Stimulated activated CD8-positive, alpha-beta memory T cell treated with anti-CD3 and anti-CD28 coated beads, Interleukin-2, amount 100 ng/mL, for 1 hour (primary cell): ENCODE measurements at places on chromosomes 4 and X.
A peak's percentile ranks its signal among the peaks of the same experiment; 100 is the strongest.

DNA sequence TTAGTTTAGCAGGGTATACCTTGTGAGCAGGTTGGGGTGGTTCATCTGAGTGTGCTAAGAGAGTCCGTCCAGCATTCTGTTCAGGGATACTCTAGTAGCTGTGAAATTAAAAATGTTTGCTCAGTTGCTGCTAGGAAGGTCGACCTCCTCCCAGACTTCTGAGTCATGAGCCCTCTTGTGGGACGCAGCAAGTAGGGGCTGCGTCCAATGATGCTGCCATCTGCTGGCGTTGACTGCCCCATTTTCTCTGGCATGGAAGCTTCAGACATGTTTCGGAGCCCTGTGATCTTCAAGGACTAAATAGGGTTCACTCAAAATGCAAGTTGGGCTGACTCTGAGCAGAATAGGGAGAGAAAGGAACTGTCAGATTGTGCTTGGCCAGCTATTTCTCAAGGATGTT is 201.0 kb upstream of the ARSJ start:
- peak; percentile 4 for DNase-seq

- no peak for DNase-seq
These were observed 37.6 kb downstream of the PGRMC2 start for GRCh38 chr4:128249787-128250668.

DNA sequence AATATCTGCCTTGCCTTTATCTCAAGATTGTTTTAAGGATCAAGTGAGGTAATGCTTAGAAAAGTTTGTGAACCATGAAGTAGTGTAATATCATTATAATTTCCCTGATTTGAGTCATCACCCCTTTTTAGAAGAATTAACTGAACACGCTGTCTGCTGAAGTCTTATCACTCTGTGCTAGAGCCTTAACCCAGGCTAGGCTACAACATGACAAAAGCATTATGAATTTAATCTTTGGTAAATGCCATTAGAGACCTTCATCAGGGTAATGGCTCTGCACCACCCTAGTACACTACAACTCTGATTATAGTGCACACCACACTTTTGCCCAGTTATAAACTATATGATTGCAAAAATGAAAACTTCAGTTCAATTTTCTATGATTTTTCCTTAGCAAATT is 118.3 kb downstream of the ADGRL3 start:
- DNase-seq: no peak

DNA sequence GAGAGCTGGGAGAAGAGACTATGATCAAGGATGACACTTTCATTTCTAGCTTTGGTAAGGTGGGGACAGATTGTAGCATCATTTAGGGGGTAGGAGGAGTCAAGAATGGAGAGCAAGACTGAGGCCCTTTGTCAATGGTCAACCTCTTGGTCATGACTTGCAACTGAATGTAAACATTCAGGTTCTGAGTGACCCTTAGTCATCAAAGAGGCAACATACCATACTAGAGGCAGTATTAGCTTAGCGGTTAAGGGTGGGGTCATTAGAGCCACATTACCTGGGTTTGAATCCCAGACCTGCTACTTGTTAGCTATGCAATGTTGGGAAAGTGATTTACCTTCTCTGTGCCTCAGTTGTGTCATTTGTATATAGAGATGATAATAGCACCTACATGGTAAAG is 76.5 kb downstream of the MED28 start:
- DNase-seq: no peak

GRCh38 chrX:153530411-153531129 is 13.1 kb downstream of the ATP2B3 start:
- no peak for DNase-seq

DNA sequence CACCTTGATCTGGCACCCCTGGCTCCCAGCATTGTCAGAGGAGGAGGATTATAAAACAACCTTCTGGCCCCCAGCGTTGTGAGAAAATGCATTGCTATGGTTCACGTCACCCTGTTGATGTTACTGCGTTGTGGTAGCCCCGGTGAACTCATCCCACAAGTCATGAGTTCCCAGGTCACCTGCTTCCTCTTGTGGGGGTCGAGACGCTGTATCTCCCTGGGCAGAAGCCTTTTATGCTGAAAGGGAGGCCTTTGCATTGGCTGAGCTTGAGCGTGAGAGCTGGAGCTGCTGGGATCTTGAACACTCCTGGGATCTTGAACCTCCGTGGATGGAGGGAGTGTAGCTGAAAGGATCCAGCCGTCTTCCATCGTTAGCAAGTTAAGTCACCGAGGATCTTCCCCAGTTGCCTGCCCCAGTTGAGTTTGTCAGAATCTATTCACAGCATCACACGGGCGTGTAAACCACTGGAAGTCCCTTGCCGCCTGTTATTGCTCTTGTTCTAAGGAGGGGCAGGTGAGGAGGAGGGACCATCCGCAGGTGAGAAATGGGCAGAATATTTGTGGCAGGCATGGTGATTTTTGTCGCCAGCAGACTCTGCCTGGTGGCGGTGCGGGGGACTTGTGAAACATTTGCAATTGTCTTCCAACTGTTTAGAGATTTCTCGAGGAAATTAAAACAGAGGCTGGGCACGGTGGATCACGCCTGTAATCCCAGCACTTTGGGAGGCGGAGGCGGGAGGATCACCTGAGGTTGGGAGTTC is 299.9 kb downstream of the ASMT start:
- DNase-seq: no peak

GRCh38 chr4:89254847-89255246 is 52.8 kb downstream of the GPRIN3 start:
- no peak for DNase-seq

DNA sequence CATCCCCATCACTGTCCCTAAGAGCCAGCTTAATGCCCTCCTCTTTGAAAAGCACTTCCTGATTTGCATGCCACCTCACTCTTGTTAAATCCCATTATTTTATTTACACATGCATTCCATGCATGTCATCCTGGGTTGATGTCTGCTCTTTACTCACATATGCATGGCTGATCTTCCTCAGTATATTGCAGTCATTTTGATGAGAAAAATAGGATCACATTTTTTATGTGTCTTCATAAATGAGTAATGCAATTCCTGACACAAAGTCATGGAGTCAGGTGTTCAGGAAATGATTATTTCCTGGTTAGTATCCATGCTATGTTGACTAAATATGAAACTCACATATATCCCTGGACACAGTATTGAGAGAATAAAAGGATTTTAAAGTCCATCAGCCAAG is 204.7 kb downstream of the SLIT2 start:
- no peak for DNase-seq

- no peak for DNase-seq
These were observed 57.1 kb upstream of the EFHC2 start for GRCh38 chrX:44400588-44400987.

DNA sequence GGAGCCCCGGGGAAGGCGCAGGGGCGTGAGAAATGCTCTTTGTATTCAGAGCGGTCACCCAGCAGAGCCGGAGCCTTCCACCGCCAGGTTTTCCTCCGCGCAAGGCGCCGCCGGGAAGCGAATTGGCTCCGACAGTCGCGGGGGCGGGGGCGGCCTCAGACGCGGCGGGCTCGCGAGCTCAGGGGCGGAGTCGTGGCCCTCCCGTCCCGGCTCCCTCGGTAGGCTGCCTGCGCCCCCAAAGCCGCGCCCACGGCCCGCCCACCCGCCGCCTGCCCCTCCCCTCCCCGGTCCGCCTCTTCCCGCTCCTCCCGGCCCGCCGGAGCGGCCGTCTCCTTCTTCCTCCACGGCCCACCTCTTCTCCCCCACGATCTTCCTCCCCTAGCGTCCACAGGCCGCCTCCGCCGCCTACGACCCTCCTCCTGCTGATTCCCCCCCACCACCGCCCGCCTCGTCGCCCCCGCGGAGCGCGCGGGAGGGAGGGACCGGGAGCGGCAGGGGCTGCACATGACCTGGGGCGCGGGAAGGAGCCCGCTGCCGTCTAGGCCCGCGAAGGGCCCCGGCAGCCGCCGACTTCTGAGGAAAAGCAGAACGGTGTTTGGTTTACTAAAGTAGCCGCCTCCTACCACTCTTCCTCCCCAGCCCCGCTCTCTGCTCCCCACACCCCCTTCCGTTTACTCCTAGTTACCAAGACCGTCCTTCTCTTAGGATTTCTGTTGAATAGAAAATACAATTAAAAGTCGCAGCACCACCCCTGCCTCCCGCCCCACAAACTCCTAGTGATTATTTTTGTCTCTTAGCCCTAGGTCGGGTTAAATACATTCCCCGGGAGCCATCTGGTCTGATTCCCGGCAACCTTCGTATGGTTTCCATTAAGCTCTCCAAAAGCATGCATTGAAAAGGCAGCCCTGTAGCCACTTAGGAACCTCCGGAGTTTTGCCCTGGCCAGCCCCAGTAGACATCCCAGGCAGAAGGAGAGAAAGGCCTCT is 53.2 kb downstream of the C4orf51 start:
- DNase-seq: peak; percentile 61

DNA sequence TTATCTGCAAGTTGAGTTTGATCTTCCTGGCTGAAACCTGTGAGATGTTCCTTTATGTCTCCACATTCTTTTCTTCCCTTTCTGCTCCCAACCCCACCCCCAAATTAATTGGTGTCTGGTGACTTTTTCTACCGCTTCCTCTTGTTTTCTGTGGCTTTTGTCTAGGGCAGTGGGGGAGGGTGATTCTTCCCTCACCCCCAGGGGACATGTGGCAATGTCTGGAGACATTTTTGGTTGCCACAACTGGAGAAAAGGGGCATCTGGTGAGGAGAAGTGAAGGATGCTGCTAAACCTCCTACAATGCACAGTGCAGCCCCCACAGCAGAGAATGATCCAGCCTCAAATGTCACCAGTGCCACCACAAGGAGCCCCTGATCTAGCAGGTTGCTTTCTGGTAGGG is 152.9 kb downstream of the NHS start:
- DNase-seq: no peak

GRCh38 chr4:90159193-90159592 is 32.0 kb downstream of the CCSER1 start:
- DNase-seq: no peak

GRCh38 chrX:42708222-42708621 is 69.7 kb downstream of the PPP1R2C start:
- DNase-seq: no peak

DNA sequence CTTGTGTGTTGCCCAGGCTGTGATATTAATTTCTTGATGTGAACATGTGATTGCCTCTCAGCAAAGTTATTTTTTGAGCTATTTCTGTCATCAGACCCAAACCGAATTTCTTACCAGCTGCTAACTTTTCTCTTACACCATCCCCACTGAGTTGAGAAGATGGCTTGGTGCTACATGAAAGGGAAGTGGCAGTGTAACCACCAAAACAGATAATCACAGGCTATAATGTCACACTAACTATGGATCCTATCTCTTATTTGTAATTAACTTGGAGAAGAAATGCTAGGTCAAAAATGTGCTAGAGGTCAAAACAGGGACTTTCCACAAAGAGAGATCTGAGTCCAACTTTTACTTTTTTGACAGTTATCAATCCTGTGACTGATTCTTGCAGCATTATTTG is 43.8 kb downstream of the ELOVL6 start:
- no peak for DNase-seq

- no peak for DNase-seq
These were observed 22.3 kb upstream of the FGFR3 start for GRCh38 chr4:1770791-1771231.

DNA sequence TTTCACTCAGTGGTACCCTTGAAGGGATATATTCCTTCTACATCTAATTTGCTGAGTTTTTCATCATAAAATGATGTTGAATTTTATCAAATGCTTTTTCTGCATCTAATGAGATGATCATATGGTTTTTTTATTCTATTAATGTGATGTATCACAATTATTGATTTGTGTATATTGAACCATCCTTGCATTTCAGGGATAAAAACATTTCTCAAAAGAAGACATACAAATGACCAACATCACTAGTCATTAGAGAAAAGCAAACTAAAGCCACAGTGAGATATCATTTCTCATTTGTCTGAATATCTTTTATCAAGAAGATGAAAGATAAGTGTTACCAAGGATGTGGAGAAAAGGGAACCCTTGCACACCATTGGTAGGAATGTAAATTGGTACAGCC is 65.7 kb upstream of the MXD4 start:
- no peak for DNase-seq

- DNase-seq: no peak
These were observed 65.3 kb downstream of the PDLIM5 start for GRCh38 chr4:94516999-94517398.

GRCh38 chrX:41481264-41482109 is 34.3 kb downstream of the NYX start:
- DNase-seq: no peak

GRCh38 chr4:28772066-28772465 is 1911.4 kb downstream of the STIM2 start:
- DNase-seq: no peak

- DNase-seq: no peak
These were observed 56.7 kb upstream of the RASSF6 start for GRCh38 chr4:73676861-73677323.

- no peak for DNase-seq
These were observed 9.2 kb upstream of the EIF4E start for GRCh38 chr4:98937986-98938720.

- no peak for DNase-seq
These were observed 57.6 kb downstream of the RFC1 start for GRCh38 chr4:39308611-39309010.
